ENCODE measurements at places on chromosomes 1 and 21.
A peak's percentile ranks its signal among the peaks of the same experiment; 100 is the strongest.

- no peak for DNase-seq
Observed at GRCh38 chr1:9363061-9363471, 70.4 kb downstream of the SPSB1 start.

GRCh38 chr1:43610339-43610738 lies 39.6 kb upstream of the KDM4A start:
- DNase-seq = no peak

GRCh38 chr1:16474166-16474800 lies 33.8 kb downstream of the NECAP2 start:
- no peak for DNase-seq

DNA sequence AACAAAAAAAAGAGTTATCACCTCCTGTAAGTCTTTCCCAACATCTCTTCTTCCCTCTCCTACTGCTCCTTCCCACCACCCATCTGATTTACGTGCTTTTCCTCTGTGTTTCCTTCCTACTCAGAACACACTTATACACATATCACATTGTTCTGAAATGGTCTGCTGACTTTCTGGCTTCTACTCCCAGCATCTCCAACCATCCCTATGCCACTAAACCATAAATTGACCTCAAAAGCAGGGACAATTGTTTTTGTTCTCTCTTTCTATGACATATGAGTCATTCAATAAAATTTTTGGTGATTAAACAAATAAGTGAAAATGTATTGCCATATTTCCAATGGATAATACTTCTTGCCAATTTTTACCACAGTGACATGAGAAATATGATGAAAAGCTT lies 8.2 kb downstream of the GOLPH3L start:
- DNase-seq = no peak

DNA sequence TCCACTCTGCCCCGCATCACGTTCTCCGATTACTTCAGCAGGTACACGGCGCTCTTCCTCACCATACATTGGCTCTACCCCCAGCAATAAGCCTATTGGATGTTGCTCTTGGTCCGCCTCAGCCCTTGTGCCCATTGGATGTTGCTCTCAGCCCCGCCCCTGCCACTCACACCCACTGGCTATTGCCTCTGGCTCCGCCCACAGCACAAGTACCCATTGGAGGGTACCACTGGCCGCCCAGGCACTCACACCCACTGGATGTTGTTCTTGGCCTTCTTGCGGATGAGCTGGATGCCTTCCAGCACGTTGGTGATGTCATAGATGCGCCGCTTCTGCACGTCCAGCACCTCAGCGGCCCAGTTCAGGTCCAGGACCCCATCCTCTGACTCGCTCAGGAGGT lies 9.4 kb downstream of the E2F2 start:
- no peak for DNase-seq

GRCh38 chr1:239722035-239722434 lies 335.7 kb downstream of the CHRM3 start:
- no peak for DNase-seq

- DNase-seq = no peak
Observed at GRCh38 chr1:53465023-53465957, 6.1 kb downstream of the DMRTB1 start.

DNA sequence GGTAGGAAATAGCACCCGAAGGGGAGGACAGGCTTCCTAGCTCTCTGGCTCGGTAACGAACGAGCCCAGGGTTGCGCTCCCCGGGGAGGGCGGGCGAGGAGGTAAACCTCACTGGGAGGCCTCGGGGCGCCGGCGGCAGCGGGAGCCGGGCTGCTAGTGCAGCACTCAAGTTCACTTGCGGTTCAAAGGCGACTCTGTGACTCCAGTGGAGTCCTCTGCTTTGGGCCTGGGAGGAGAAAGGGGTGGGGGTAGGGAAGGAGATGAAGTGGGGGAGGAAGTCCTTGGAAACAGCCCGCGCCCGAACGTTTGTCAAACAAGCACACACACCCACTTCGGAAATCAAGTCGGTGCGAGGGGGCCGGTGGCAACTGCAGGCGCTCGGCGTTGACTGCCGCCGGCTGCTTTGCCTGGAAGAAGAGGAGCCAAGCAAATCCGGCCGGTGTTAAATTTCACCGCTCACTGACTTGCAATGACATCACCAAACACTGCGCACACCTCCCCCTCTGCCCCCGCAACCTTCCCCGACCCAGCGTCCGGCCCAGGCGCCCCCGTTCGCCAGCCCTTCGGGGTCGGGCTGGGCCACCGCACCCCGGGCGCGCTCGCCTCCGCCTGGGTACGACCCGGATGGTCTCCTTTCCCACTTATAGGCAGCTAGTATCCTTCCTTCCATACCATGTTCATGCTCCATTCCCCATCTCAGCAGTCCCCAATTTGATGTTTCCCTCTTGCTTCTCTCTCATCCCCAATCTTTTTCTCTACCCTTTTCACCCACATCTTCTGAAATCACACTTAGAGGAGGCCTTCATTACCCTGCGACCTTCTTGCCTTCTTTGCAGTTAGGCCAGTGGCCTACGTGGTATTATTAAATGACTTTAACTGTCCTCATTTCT lies at the start of gene COL24A1:
Gene COL24A1, minus strand, starts transcription at position 207 of the 890 bp plus-strand sequence. CDS start 376 bp downstream, outside the sequence.
- no peak for DNase-seq

DNA sequence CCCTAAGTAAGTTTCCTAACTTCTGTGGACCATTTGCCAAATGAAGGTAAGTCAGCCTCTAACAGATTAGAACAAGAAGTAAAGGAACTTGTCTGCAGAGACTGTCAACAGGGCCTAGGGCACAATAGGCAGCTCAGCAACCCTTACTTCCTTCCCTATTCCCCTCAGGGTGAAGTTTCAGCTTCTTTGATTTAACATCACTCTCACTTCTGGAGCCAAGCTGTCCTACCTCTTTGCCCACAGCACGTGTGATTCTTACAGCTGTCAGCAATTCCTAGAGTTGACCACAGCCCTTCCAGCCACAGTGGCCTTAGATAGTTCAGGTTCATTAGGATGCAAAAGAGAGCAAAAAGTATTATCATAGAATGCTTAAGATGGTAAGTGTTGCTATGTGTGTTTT lies 7.6 kb upstream of the EIF4G3 start:
- no peak for DNase-seq

DNA sequence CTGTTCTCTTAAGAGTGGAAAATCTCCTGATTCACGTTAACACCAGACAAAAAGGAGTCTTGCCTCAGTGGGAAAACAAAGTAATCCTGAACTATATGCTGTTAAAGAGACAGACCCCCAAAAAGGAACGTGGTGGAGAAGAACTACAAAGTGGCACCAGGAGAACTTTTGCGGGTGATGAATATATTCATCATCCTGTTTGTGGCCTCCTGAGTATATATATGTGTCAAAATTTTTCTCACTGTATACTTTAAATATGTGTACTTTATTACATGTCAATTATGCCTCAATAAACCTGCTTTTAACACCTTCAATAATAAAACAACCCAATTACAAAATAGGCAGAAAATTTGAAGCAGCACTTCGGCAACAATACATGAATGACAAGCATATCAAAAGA lies 31.1 kb downstream of the ZNF644 start:
- DNase-seq = no peak

GRCh38 chr1:60078182-60078581 lies 4.6 kb upstream of the C1orf87 start:
- no peak for DNase-seq

DNA sequence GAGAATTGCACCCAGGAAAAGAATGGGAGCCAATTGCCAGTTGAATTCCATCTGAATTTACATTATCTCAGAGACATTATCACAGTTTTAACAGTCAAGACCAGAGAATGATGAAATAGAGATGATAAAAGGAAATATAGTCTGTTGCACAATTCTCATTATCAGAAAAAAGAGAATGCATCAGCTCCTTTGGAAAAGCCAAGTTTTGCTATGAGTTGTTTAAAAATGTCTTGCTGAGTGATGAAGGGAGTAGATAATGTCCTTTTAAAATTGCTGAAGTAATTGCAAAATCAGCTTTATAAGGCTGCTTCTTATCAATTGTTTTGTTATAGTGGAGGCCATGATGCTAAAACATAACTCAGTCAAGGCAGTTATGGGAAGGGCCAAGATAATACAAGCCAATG lies 37.9 kb upstream of the EEIG2 start:
- DNase-seq = no peak

GRCh38 chr1:148372731-148373130 lies 110.4 kb downstream of the PPIAL4G start:
- DNase-seq = peak; percentile 55

DNA sequence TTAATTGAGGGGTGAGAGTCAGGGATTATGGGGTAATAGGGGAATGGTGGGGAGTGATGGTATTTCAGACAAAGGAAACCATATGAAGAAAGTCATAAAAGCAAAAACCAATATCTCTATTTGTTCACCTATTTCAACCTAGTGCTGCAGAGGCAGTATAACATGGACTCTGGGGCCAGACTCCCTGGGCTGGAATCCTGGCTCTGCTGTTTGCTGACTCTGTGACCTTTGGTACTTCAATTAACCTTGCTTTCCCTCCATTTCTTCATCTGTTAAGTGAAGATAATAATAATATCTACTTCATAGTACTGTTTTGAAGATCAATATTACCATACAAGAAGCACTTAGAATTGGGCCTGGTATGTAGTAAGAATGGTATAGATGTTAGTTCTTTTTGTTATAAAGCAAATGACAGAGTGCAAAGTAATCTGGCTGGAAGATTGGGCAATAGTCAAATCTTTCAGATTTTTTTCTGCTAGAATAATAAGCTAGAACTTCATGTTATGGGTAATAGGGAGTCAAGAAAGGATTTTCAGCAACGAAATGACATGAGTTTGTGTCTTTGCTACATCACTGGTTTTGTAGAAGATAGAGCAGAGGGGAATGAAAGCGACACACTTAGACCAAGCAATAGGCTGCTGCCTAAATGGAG lies 9.0 kb downstream of the EPHX4 start:
- no peak for DNase-seq

DNA sequence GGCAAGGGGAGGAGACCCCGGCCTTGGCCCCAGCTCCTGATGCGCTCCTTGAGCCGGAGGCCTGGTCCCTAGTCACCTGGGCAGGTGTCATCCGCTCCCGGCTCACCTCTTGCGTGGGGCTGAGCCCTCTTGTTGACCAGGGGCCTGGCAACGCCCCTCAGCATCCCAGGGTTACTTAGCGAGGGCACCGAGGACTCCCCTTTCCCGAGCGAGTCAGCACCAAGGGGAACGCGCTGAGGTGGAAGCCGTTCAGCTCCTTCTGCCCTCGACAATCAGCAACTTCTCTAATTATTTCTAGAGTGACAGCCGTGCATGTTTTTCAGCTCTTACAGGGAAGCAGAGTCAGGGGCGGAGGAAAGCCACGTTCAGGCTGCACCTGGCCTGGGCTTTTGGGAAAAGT lies 522 bp downstream of the SLC45A1 start:
- DNase-seq = no peak

- no peak for DNase-seq
Observed at GRCh38 chr21:34201001-34201400, 127.6 kb downstream of the MRPS6 start.

- DNase-seq = no peak
Observed at GRCh38 chr1:189697113-189697512, 780.6 kb downstream of the BRINP3 start.

GRCh38 chr1:28898405-28898881 lies 15.9 kb upstream of the EPB41 start:
- DNase-seq = no peak

DNA sequence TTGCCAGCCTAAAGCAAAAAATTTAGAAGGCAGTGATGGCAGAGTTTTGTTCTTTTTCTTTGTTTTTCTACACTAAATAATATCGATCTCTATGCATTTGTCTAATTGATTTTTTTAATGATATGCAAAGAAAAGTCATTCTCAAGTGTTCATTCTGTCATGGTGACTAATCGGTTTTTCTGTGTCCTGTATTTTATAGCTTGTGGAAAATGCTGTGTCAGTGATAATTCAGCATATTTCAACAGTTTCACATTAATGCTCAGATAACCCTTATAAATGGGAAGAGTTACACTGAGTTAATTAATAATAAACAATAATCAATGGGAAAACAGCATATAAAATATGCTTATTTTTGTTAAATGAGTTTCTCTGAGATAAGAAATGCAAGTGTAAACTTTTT lies 824.9 kb downstream of the AMY1C start:
- no peak for DNase-seq

DNA sequence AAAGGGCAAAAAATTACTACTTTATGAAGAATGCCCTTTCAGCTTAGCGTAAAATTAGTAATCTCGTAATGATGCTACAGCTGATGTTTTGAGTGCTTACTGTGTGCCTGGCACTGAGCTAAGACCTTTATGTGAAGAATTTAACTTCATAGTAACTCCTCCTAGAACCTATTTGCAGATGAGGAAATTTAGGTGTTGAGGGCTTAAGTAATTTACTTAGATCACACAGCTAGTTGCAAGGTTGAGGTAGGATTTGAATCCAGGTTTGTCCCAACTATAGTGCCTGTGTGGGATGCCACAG lies 1.4 kb downstream of the ZMYM4 start:
- no peak for DNase-seq

GRCh38 chr1:51288578-51288977 lies 41.8 kb downstream of the TTC39A start:
- no peak for DNase-seq

DNA sequence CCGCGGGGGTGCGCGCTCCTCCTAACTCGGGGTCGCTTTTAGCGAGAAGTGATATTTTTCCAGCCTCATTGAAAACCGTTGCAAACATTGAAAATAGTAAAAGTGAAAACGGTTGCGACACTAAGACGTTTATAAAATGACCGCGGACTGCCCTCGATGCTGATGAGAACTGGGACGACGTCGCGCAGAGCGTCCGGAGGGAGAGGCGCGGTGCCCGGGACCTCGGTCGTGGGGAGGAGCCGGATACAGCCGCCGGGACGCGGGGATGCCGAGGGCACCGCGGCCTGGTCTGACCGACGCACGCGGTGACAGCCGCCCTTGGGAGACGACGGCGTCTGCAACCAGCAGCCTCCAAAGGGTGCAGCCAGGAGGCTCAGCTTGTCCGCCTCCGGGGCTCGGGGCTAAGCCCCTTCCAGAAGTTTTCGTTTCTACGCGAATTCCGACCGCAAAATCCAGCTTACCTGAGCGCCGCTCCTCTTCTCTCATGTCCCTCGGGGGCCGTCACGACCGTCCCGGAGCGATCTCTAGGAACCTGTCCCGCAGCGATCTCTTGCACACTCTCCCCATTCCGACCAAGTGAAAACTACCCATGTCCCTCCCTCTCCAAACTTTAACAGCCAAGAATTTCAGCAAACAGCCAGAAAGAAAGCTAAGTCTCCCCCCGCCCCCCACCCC lies 144.4 kb upstream of the ETS2 start:
- no peak for DNase-seq

Measured in stimulated activated CD4-positive, alpha-beta T cell treated with anti-CD3 and anti-CD28 coated beads, Interleukin-2, amount 100 ng/mL, for 4 hours (primary cell).